ENCODE measurements at places on chromosomes 7 and 10. TPM values are rescaled to one million over a fixed set of nuclear protein-coding genes. Genes with fewer than 3 reads are reported as not detected.

- DNase-seq = no peak
These were observed 14.8 kb downstream of the GPAM start for GRCh38 chr10:112168733-112169132.

- no peak for DNase-seq
These were observed 49.6 kb upstream of the SORCS3 start for GRCh38 chr10:104591441-104591840.

DNA sequence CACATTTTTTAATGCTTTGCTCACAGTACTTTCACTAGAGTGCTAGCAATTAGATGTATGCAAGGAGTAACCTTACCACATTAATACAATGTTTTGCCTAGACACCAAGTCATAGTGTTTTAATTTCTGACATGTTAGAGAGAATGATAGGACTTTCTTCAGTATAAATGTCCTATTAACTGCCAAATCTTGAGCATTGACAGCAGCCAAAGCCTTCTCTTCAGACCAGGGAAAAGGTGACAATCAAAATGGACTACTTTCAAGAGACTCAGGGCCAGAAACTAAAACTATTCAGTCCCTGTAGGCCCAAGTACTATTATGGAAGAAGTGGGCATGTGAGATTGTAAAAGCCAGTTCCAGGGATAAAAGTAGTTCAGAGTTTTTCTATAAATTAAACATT lies 201.4 kb upstream of the PCDH15 start:
- no peak for DNase-seq

- DNase-seq = no peak
These were observed 106.6 kb downstream of the EXOC4 start for GRCh38 chr7:133359449-133359848.

FANK1 gene
- total RNA-seq = 4.6 TPM

- DNase-seq = no peak
These were observed 64.9 kb downstream of the IKZF1 start for GRCh38 chr7:50369143-50370026.

GRCh38 chr7:47441796-47442604 lies 139.9 kb downstream of the TNS3 start:
- no peak for DNase-seq

DNA sequence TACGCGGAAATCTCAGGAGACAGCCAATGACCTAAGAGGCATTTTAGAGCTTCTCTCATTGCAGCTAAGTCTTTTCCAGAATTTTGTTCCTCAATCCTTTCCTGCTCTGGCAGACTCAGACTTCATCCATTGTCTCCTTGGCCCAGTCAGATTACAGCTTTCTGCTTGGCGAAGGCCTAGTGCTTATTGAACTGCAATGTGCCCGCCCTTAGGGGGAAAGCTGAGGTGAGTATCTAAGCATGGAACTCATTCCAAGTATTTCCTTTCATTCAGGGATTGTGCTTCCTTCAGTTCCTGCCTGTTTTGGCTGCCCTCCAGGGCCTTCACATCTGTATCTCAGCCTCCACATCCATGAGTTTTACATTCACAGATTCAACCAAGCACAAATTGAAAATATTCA lies 37.5 kb downstream of the PRLHR start:
- DNase-seq = no peak

ZNF679 gene
- not detected for total RNA-seq

DNA sequence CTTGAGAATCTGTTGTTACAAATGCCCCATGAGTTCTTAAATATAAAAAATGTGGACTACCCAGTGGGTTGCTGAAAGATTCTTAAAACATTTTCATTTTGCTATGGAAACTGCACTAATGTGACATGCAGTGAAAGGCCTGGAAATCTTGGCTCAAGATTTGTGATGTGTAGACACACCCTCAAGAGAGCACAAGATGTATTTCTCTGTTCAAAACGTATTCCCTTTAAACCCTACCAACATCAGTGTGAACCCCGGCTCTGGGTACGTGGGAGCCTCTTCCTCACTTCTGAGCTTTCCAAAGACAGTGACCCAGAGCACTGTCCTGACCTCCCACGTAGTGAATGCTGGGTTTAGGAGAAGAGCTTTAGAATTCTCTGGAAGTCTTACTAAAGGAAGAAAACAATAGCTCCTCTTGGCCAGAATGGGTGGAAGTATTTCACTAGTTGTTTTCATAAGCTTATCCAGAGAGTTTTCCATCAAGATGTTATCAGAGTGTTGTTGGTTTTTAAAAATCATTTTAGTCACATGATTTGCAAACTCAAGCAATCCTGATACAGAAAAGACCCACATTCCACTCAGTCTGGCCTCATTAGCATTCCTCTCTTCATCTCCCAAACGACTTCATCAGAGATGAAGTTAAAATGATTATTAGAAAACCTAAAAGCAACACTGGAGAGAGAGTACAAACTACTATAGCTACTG lies 81.5 kb upstream of the AFAP1L2 start:
- DNase-seq = no peak

C10orf105 gene
- total RNA-seq = 0.08 TPM

DNA sequence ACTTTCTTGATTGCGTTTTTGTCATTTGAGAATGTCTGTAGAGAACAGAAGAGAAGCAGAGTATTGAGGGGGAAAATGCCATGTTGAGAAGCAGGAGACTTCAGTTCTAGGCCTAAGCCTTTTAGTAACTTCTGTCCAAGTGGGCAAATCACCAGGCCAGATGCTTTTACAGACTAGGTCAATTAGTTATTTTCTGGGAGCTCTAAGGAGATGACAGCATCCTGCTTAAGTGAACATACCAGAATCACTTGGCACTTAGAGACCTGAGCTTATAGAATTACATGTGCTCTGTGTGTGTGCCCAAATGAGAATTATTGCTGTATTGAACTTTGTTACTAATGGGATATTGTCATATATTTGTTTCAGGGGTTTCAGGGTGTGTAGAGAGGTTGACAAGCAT lies 24.0 kb downstream of the AGK start:
- DNase-seq = no peak

SFTPA1 gene
- total RNA-seq = not detected

Data from lower leg skin (tissue), 4 donors.